GM19239 (cell line): ENCODE measurements at places on chromosomes 5 and 9.
A peak's percentile ranks its signal among the peaks of the same experiment; 100 is the strongest.

DNA sequence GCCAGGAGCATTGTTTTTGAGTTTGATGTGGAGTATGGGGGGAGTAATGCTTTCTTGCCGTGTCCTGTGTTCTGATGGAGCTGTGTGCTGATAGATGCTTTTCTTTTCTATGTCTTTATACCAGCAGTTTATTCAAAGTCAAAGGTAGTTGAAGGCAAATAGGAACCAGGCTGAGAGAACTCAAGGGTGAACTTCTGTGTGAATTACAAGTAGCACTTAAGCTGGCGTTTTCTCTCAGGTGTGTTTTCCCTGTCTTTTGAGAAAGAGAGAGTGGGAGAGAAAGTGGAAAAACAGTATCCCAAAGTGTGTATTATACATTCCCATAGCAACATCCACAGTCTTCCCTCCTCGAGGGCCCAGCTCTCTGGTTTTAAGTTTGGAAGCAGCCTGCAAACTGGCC is 1.5 kb downstream of the TNFAIP8 start:
- no peak for DNase-seq

DNA sequence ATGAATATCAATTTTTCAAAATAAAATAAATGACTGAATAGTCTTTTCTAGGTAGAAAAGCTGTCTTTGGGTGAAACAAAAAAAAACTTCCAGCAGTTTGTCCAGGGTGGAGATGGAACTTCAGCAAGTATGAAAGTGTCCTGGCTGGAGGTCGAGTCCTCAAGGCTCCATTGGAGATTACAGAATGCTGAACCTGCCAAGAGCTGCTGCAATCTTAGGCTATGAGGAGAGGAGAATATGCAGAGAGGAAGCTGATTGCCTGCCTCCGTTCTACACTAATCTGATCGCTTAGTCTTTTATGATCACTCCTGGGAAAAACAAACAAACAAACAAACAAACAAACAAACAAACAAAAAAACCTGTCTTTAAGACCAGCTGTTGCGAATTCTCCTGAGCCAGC is 50.6 kb downstream of the NREP start:
- DNase-seq, result no peak

DNA sequence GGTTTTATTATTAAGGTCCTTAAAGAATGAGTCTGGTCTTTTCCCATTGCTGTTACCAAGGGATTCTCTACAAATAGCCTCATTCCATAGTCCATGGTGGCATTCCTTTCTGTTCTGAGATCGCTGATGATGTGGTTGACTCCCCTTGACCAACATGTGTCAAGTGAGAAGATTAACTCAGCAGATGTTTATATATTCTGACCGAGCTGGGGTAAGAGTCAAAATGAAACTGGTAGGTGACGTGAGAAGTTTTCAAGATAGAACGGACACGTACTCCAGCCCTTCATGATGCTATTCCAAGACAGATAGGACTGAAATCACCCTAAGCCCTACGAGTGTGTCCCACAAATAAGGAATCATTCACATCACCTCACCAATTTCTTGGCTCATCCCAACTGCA is 155.5 kb upstream of the WWC1 start:
- peak; percentile 43 for DNase-seq

DNA sequence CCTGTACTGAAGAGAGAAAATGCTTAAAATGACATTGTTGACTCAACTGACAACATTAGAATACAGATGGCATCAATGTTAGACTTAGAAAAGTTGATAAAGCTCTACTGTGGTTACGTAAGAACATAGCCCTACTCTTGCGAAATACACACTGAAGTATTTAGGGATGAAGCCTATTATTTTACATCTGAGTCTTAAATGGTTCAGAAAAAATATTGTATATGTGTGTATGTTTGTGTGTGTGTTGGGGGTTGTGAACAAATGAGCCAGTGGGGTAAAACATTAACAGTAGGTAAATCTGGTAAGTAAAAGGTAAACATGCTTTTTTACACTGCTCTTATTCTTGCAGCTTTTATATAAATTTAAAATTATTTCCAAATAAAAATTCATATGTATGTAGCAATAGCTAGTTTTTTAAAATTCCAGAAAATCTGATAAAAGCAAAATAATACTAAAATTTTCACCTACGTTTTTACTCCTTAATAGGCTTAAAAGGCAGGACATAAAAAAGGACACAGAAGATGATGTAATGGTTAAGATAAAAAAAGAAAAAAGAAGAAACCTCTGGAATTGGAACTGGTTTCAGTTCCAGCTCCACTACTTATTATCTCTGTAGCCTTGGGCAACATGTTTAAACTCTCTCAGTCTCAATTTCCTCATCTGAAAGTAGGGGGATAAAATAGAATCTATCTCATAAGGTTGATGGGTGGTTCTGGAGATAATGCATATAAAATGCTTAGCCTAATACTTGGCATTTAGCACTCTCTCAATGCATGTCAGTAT is 44.3 kb downstream of the GARNL3 start:
- DNase-seq, result no peak

DNA sequence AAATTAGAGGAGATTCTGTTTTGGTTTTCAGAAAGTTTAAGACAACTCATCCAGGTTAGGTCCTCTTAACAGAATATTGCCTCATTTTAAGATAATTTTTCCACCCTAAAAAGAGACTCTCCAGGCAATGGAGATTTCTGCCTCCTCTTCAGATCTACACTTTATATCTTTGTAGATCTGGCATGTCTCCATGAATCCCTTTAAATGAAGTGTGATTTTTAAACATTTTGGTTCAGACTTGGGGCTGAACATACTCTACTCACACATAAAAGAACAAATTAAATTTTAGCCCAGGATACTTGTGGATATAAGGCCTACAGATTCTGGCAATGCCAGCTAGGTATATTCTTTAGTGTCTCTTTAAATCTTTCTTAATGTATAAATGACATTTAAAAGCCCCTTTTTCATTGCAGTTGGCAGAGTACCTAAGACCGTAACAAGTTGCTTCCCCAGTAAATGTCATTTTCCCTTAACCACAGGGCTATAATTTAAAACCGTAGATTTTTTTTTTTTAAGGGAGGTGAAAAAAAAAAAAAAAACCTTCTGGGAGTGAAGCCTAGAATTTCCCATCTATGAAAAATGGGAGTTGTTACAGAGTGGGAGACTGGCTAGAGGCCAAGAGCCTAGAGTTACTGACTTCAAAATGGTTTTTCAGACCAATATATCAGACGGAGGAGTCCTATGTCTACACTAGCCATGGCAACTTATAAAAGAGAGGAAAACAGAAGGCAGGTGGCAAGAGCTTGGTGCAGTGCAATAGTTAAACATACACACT is 207.8 kb upstream of the TARS1 start:
- no peak for DNase-seq

DNA sequence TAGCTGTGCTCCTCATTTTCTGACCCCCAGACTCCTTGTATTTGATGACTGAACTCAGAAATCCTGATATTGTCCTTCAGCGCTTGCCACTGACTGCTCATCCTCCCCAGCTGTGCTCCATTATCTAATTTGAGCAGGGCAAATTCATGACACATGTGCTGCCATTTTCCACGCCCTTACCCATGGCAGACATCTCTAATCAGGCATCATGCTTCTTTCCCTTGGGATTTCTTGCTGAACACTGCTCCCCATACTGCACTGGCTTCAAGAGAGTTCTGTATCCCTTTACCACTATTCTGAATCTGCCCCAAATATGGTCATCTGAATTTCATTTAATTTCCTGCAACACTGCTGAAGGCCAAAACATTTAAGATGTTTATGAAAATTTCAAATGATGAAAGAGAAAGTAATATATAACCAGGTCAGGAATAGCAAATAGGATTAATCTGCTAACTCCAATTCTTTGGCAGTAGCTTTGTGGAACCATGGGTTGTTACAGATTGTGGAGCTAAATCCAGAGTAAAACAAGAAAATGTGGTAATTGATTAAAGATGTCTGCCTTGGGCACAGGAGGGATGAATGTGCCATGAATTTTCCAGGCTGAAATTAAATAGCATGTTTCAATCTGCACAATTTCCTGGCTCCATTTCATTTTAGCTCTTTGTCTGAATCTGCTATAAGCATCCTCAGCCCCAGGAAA is 93.6 kb downstream of the CYFIP2 start:
- no peak for DNase-seq

DNA sequence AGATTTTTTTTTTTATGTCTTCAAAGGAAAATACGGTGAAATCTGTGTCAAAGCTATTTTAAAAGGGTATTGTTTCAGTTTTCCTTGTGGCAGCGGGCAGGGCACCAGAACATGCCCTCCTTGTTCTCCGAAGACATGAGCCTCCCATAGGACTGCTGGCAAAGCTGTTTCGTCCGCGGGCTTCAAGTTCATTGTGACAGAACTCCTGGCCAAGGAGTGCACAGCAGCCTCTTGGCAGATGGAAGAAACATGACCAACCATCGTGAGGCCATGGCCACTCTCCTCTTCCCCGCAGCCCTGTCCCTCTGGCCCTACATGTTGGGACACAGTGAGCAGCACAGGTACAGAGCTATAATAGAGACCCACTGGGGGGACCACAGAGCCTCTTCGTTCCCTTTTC is 99.5 kb downstream of the AOPEP start:
- no peak for DNase-seq

GRCh38 chr9:116080561-116080960 is 73.0 kb upstream of the PAPPA start:
- DNase-seq, result no peak

DNA sequence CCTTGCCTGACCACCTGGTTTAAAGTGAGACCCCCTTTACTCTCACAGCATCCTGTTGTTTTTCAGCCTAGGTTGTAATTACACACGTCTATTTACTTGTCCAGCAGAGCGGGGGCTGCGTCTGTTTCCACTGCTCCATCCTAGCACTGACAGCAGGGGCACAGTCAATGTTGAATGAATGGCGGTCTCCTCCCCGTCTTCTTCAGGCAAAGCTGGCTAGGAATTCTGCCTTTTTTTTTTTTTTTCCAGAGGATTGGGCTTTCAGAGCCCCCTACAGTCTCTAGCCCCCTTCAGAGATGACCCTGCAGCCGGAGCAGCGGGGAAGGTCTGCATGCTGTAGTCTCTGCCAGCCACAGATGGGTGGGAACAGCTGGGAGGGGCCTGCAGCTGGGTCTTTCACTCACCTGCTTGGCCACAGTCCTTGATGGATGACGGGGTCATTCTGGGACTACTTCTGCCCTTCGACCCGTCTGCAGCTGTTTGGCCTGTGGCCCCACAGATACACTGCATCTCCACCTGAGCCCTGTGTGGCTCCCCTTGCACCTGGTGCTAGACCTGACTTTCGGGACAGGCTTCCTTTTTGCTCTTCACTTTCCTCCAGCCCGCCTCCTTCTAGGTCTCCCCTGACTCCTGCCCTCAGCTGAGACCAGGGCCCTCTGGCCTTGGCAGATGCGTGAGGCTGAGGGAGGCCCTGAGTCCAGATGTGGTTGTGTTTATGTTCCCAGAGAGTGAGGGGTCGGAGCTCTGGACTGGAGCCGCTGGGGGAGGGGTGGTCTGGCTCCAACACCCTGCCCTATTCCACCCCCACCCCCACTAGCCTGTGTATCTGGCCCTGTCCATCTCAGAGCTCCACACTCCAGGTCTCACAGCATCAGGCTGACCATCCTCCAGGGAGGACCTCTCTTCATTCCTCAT is 8.0 kb downstream of the PITX1 start:
- no peak for DNase-seq

GRCh38 chr5:31459594-31459993 is 72.3 kb downstream of the DROSHA start:
- no peak for DNase-seq

DNA sequence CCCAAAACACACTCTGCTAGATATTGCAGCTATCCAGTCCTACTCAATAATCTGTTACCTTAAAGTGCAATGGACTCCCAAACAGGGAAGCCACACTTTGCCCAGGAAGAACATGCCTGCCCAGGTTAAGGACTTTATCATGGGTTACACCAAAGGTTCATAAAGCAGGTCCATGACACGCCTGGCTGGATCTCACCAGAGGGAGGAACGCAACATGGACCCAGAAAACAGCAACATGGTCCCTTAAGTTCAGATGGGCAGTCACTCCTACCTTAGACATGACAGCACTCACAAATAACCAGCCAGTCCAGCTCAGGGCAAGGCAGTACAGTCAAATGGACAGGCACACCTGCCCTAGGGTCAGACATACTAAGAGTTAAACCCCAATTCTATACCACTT is 3.8 kb downstream of the P4HA2 start:
- DNase-seq, result no peak

- DNase-seq, result no peak
Observed at GRCh38 chr5:137236252-137236651, 262.9 kb downstream of the SPOCK1 start.

DNA sequence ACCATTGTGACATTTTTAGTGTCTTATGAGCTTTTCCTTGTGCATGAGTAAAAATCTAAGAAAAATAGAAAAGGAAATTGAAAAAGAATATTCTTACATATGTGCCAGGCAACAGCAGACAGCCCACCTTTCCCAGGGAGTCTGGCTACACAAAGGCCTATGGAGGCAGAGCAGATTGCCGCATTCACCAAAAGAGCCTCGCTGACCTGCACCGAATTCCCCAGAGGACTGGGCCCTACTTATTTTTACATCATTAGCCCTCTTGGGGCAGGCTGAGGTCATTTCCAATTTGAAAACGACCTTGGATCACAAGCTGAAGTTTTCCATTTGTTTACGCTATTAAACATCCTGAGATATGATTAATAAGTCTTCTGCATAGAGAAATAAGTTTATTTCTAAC is 66.2 kb upstream of the WDR41 start:
- no peak for DNase-seq

DNA sequence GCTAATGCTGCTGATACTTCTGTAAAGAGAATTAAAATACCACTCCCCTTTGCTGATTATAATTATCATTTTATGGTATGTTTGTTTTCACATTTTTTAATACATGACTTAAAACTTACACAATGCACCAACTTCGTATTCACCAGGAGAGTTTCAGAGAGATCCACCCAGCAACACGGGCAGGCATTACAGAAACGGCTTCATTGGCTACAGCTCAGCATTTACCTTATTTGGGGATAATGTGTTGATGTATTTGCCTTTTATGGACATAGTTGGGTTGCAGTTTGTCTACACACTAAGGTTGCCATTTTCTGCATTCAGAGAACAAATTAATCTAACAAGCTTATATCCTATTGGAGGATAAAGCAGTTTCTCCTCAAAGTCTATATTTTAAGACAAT is 423.6 kb downstream of the PRDM9 start:
- DNase-seq, result no peak

DNA sequence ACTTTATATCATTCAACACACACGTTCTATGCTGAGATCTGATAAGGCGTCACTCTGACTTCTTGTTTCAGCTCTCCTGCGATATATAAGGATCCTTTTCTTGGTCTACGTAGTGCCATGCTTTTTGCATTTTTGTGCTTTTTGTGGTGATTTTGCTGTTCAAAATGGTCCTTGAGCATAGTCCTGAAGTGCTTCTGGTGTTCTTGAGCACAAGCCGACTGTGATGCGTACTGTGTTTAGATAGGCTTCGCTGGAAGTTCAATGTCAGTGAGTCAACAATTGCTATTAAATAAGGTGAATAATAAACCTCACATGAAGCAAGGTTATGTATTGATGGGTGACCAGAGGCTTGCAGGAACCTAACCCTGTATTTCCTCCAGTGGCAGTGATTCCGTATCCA is 46.8 kb downstream of the ACO1 start:
- no peak for DNase-seq

GRCh38 chr5:82522897-82523296 is 244.7 kb upstream of the RPS23 start:
- DNase-seq, result no peak
